ENCODE measurements at places on chromosomes 1 and 21.

GRCh38 chr1:156371553-156372264, 2.7 kb downstream of the RHBG start:
- no peak for DNase-seq

DNA sequence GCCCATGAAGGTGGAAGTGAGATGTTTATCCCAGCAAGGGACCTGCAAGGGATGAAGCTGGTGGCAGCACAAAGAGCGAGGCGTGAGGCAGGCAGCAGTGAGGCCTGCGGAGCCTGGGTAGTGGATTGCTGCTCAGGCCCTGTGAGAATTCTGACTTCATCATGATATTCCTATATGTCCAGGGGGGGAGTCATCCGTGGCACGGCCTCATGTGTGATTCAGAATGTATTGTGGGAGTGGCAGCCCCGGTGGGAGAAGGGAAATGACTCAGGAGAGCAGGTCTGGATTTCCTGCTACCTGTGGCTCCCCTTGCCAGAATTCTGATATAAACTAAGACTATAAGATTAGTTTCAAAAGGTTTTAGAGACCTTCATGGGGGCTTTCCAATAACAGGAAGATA, 240.9 kb downstream of the CAMTA1 start:
- no peak for DNase-seq

DNA sequence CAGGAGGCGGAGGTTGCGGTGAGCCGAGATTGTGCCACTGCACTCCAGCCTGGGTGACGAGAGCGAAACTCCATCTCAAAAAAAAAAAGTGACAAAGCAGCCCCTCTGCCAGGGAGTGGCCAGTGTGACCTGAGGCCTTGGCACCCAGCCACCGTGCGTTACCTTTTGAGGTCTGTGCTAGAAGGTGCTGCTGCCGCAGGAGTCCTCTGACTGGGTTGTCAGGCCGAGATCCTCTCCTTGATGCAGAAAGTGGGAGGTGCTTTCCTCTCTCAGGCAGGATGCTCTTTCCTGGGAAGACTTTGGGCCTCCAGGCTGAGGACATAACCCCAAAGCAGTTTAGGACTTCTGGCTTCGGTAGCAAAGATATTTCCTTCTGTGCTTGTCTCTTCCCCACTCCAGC, 280.5 kb upstream of the VAMP3 start:
- no peak for DNase-seq

- no peak for DNase-seq
These were observed 35.6 kb downstream of the SHCBP1L start for GRCh38 chr1:182917378-182917777.

GRCh38 chr1:63200676-63201075, 121.7 kb upstream of the FOXD3 start:
- no peak for DNase-seq

Data from NCI-H1694 (cell line).